Effector memory CD4-positive, alpha-beta T cell (primary cell): ENCODE measurements at places on chromosomes 7 and 10.

DNA sequence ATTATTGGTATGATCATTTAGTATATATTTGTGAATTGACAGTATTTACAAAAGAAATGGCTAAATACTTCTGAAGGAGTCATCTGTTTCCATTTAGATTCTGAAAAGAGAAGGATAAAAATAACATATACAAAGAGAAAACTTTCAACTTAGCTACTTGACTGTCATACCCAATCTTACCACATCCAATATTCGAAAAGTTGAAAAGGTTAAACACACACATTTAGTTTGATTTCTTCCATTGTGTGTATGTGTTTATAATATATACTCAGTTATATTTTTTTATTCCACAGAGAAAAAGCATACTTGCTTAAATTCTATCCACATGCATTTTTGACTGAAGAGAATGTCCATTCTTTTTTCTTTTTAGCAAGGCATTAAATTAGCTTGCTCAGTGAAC, 470.7 kb downstream of the TFEC start:
- DNase-seq = no peak
- no peaks in the 10 kb centered on the region for H3K36me3 ChIP-seq
- no peak overlapping the region for H3K27ac ChIP-seq
- H3K27me3 ChIP-seq = no peaks in the 10 kb centered on the region
- no peaks in the 10 kb centered on the region for H3K4me1 ChIP-seq

GRCh38 chr7:143181349-143181748, 1.9 kb upstream of the TAS2R39 start:
- no peaks in the 10 kb centered on the region for H3K36me3 ChIP-seq
- peaks cover 4% of the 10 kb centered on the region for H3K27me3 ChIP-seq
- DNase-seq = no peak
- H3K27ac ChIP-seq = no peak overlapping the region
- H3K4me3 ChIP-seq = no peak overlapping the region

DNA sequence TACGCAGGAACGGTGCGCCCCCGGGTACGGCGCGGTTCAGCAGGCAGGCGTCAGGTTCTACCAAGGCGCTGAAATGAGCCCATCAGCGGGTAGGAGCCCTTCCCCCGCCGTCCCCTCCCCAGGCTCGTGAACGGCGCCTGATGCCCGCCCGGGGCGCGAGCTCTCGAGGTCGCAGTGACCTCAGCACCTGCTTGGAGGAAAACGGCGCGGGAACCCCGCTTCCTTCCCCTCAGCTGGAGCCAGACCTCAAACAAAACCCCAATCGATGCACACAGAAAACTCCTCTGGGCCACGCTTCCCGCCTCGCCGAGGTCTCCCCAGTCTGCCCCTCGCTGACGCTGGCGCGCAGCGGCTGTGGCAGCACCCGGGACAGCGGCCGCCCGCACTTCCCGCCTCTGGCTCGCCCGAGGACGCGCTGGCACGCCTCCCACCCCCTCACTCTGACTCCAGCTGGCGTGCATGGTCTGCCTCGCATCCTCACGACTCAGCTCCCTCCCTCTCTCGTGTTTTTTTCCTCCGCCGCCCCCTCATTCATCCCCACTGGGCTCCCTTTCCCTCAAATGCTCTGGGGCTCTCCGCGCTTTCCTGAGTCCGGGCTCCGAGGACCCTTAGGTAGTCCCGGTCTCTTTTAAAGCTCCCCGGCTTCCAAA, 514 bp upstream of the GAD2 start:
- no peak overlapping the region for H3K27ac ChIP-seq
- H3K4me3 ChIP-seq = no peak overlapping the region
- peaks cover 35% of the 10 kb centered on the region for H3K27me3 ChIP-seq
- H3K36me3 ChIP-seq = no peaks in the 10 kb centered on the region
- DNase-seq = no peak
- H3K4me1 ChIP-seq = peaks cover 24% of the 10 kb centered on the region

- peak; percentile 27 for DNase-seq
- no peaks in the 10 kb centered on the region for H3K36me3 ChIP-seq
- no peaks in the 10 kb centered on the region for H3K27me3 ChIP-seq
- no peak overlapping the region for H3K27ac ChIP-seq
- H3K4me1 ChIP-seq = no peaks in the 10 kb centered on the region
These were observed 73.6 kb downstream of the AHCYL2 start for GRCh38 chr7:129298268-129298893.

DNA sequence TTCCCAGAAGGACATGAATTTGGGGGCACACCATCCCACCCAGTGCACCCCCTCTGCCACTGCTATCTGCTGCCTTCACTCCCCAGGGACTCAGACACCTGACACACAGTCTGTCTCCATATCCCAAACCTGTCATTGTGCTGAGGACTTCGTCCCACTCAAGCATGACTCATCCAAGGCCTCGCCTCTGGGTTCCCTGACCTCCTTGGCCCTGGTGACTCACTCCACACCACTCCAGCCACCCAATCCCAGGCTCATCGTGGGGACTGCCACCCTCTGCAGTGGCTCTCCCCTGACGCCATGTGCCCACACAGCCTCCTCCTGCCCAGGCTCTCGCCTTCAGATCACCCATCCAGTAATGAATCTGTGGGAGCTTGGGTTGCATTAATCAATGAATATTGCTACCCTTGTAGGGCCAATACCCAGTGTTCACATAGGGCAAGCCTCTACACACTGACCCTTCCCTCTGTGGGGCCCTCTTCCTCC, 6.6 kb upstream of the INSIG1 start:
- H3K27me3 ChIP-seq = no peaks in the 10 kb centered on the region
- no peaks in the 10 kb centered on the region for H3K36me3 ChIP-seq
- DNase-seq = no peak
- no peak overlapping the region for H3K4me3 ChIP-seq
- no peak overlapping the region for H3K27ac ChIP-seq

GRCh38 chr7:133134810-133135209, 52.9 kb upstream of the CHCHD3 start:
- no peaks in the 10 kb centered on the region for H3K36me3 ChIP-seq
- no peak overlapping the region for H3K27ac ChIP-seq
- no peak overlapping the region for H3K4me3 ChIP-seq
- no peaks in the 10 kb centered on the region for H3K4me1 ChIP-seq
- no peaks in the 10 kb centered on the region for H3K27me3 ChIP-seq
- no peak for DNase-seq

GRCh38 chr7:116812860-116813259, 49.5 kb upstream of the CAPZA2 start:
- no peak for DNase-seq
- no peak overlapping the region for H3K27ac ChIP-seq
- H3K4me1 ChIP-seq = no peaks in the 10 kb centered on the region
- H3K27me3 ChIP-seq = no peaks in the 10 kb centered on the region

DNA sequence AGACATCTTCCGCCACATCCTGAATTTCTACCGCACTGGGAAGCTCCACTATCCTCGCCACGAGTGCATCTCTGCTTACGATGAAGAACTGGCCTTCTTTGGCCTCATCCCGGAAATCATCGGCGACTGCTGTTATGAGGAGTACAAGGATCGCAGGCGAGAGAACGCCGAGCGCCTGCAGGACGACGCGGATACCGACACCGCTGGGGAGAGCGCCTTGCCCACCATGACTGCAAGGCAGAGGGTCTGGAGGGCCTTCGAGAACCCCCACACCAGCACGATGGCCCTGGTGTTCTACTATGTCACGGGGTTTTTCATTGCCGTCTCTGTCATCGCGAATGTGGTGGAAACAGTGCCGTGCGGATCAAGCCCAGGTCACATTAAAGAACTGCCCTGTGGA, 1.9 kb downstream of the KCND2 start:
- no peaks in the 10 kb centered on the region for H3K4me1 ChIP-seq
- no peak for DNase-seq
- H3K4me3 ChIP-seq = no peak overlapping the region

DNA sequence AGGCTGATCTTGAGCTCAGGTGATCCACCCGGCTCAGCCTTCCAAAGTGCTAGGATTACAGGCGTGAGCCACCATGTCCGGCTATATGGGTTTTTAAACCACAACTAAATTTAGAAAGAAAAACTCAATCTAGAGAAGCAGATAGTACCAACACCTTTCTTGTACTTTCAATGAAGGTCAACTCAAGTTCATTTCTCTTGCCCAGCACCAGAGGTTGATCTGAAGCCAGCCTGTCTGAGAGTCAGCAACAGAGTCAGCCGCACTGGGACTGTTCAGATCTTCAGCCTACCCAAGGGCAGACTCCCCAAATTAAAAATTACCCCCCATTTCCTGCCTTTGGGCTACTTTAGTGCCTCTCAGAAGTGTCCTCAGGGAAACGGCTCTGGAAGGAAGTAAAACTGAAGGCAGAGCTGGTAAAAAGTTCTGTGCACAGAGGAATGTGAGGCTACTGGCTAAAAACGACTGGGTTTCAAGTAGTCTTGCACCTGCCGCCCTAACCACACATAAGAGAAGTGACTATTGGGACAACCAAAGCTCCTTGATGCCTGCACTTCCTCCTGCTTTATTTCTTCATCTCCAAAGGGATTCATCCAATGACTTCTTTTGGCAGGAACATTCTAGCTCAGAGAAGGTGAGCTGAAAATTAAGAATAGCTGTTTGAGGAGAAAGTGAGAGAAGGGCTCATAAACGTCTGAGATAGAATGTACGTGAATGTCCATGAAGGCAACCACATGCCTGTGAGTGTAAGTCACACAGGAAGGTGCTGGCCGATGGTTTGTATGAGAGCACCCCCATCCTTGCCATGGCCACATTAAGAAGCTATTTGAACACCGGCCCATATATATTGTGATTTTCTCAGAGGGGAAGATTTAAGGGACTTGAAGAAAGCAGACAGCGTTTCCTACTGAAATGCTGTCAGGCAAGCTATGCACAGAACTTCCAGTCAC, 142.4 kb upstream of the PRR15 start:
- no peak overlapping the region for H3K4me3 ChIP-seq
- no peak for DNase-seq
- no peaks in the 10 kb centered on the region for H3K27me3 ChIP-seq
- no peaks in the 10 kb centered on the region for H3K4me1 ChIP-seq
- H3K36me3 ChIP-seq = no peaks in the 10 kb centered on the region
- no peak overlapping the region for H3K27ac ChIP-seq

GRCh38 chr10:85193796-85194195, 865.4 kb downstream of the CCSER2 start:
- no peak overlapping the region for H3K4me3 ChIP-seq
- H3K36me3 ChIP-seq = no peaks in the 10 kb centered on the region
- no peaks in the 10 kb centered on the region for H3K27me3 ChIP-seq
- DNase-seq = no peak

DNA sequence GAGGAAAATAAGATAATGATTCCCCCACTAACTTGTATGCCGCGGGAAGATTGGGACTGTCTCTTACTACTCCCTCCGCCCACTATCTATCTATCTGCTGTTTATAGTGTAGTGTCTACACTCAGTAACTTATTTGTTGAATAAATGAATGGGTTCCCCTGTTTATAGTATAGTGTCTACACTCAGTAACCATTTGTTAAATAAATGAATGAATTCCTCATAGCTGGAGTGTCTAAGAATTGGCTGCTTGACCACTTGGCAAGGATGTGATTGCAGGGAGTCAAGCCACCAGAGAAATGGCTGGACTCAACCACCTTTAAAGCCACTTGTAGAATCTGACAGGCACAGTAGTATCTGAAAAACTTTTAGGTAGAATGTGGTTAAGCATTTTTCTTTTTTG, 147.1 kb downstream of the TRIL start:
- no peaks in the 10 kb centered on the region for H3K27me3 ChIP-seq
- H3K36me3 ChIP-seq = no peaks in the 10 kb centered on the region
- no peak overlapping the region for H3K27ac ChIP-seq
- H3K4me1 ChIP-seq = no peaks in the 10 kb centered on the region
- DNase-seq = no peak
- H3K4me3 ChIP-seq = no peak overlapping the region

GRCh38 chr7:45649560-45650346, 75.6 kb downstream of the ADCY1 start:
- no peaks in the 10 kb centered on the region for H3K36me3 ChIP-seq
- H3K4me1 ChIP-seq = no peaks in the 10 kb centered on the region
- no peak overlapping the region for H3K4me3 ChIP-seq
- DNase-seq = no peak
- no peak overlapping the region for H3K27ac ChIP-seq
- no peaks in the 10 kb centered on the region for H3K27me3 ChIP-seq

GRCh38 chr10:77526868-77527617, 110.6 kb downstream of the KCNMA1 start:
- H3K4me1 ChIP-seq = no peaks in the 10 kb centered on the region
- H3K36me3 ChIP-seq = no peaks in the 10 kb centered on the region
- H3K27me3 ChIP-seq = no peaks in the 10 kb centered on the region
- no peak overlapping the region for H3K4me3 ChIP-seq
- H3K27ac ChIP-seq = no peak overlapping the region
- DNase-seq = no peak

DNA sequence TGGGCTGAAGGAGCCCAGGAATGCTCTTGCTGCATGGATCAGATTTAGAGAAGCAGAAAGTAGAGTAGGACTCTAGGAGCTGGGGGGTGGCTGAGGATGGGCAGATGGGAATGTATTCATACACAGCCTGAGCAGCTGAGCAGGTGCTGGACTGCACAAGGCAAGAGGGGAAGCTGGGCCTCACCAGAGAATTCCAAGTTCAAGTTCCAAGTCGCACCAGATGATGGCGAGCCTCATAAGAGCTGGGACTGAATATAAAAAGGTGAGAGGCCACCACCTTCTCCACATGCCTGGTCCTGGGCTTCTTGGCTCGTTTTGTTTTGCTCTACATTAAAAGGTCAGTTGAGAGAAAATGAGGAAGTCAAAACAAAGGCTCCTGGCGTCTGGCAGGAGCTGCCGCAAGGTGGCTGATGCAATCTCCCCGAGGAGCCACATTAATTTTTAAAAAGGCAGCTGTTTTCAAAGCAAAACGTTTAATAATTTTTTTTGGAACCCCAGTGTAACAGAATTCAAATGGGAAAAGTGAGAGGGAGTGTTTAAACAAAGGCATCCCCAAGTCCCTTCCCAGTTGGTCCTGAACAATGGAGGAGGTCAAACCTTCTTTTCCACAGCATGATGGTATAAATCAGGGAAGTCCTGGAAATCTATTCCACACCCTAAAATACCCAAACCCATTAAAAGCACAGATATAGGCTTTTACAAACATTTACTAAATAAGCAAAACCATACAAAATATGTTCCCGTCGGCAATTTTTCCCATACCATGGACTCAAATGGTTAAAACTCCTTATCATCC, 9.5 kb downstream of the CYREN start:
- peaks cover 23% of the 10 kb centered on the region for H3K36me3 ChIP-seq
- no peaks in the 10 kb centered on the region for H3K27me3 ChIP-seq
- H3K4me3 ChIP-seq = no peak overlapping the region

DNA sequence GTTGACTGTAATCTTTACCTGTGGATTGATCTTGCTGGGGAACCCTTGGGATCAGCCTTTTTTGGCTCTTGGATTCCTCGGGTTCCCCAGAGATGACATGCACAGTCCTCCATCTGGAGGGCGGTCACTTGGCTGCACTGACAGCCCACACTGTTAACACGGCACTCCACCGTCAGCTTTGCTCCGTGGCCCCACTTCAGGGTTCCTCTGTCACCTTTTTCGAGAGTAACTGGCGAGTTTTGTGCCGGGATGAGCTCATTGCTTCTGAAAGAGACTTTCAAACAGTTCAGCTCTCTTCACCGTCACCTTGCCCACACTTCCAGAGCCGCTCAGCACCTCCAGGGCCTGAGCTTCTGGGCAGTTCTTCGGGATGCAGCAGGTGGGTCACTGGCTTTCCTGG, 42.4 kb downstream of the PROSER2 start:
- H3K27ac ChIP-seq = no peak overlapping the region
- H3K36me3 ChIP-seq = no peaks in the 10 kb centered on the region
- peaks cover 11% of the 10 kb centered on the region for H3K4me1 ChIP-seq
- H3K27me3 ChIP-seq = no peaks in the 10 kb centered on the region
